Progenitor cell of endocrine pancreas (in vitro differentiated cells): ENCODE measurements at places on chromosomes 6 and 20.

DNA sequence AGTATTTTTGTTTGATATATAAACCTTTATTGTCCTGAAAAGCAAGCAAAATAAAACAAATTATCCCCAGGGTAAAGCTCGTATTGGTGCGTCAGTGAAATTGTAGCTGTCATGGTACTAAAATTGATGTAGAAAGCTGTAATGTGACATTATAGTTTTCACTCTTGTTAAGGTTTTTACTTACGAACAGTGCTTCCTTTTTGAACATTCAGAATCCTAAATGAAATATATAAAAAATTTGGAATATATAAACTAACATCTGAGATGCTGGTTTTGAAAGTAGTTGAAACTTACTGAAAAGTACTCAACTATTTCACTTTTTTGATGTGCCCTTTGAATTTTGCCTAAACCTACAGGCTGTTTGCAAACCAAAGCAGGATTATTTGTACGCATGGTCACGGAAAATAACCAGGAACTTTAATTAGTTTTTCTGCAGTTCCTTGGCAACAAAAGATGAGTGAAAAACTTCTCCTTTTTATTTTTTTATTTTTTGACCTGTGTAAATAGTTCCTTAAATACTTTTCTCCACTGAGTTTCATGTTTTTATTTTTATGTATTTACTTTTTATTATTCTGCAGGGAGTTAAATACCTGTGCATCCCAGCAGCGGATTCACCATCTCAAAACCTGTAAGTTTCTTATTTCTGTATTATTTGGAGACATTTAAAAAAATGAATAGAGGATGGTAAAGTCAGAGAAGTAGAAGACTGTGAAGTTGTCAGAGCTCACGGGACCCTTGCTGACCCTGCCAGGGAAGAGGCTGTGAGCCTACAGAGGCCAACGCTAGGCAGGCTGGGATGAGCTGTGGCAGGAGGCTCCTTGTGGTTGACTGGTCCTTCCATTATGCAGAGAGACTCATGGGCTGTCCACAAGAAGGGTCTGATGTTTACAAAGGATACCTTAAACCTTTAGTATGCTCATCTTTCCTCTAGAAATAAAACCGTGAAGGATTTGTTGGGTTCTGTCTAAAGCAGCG lies 42.5 kb downstream of the DUSP22 start:
- no peak for DNase-seq

DNA sequence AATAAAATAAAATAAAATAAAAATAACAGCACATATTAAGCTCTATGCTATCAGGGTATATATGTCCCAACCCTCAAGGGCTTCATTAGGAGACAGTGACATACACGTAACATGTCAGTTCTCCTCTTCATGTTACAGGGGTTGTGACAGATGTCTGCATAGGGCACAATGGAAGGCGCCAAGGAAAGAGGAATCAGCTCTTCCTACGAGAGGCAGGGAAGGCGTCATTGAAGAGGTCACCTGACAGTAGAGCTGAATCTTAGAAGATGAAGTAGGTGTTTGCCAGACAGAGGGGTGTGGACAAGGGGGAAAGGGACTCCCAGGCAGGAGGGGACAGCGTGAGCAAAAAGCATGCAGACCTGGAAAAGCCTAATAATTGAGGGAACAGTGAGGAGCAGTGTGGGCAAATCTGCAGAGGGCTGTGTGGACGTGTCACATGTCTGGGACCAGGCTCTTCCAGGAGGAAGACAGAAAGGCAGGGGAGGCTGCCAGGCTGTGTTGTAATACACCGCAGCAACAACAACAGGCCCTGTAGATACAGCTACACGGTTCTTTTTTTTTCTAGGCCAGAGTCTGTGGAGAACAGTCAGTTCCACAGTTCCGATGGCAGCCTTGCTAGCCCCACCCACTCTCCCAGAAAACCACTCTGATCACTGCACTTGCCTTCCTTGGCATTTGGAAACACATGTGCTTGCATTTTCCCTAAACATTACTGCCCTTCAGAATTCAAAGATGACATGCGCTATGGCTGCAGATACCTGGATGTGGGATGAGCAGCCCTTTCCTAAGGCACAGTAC lies 2.5 kb upstream of the FKBP5 start:
- no peak for DNase-seq

- DNase-seq, result no peak
Observed at GRCh38 chr20:55656231-55656775, 349.0 kb downstream of the CBLN4 start.

- DNase-seq, result no peak
Observed at GRCh38 chr6:31547727-31548543, 527 bp downstream of the NFKBIL1 start.

DNA sequence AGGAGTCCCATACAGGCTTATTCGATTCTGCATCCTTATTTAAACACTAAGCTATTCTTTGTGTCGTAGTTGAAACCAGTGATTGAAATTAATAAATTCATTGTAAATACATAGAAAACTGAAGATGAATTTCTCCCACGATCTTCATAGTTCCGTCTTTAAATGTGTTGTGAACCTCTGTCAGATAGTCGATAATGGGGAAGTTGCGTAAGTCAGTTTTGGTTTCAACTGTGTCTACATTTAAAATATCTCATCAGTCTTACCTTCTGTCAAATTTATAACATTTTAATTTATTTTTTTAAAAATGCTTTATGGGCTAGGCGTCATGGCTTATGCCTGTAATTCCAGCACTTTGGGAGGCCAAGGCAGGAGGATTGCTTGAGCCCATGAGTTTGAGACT lies 12.7 kb downstream of the STX11 start:
- DNase-seq, result no peak
